ENCODE measurements at places on chromosomes 2 and 18. TPM values are rescaled to one million over a fixed set of nuclear protein-coding genes. Genes with fewer than 3 reads are reported as not detected.

EML6 gene
- total RNA-seq, result 2.2 TPM

TUBA3E gene
- not detected for total RNA-seq

ERMN gene
- total RNA-seq, result under 0.01 TPM

IL1R1 gene
- total RNA-seq, result 26.6 TPM

PKDCC gene
- total RNA-seq, result 30.4 TPM

C2orf49 gene
- 13.5 TPM for total RNA-seq

ITSN2 gene
- 23.2 TPM for total RNA-seq

WDR54 gene
- 45.7 TPM for total RNA-seq

KANSL1L gene
- 22.3 TPM for total RNA-seq

PROC gene
- 0.14 TPM for total RNA-seq

UGT1A8 gene
- total RNA-seq, result not detected

KLHL30 gene
- total RNA-seq, result 1.1 TPM

RGPD8 gene
- total RNA-seq, result 5.7 TPM

ANKRD36B gene
- 32.9 TPM for total RNA-seq

TFCP2L1 gene
- under 0.01 TPM for total RNA-seq

ACMSD gene
- not detected for total RNA-seq

NHEJ1 gene
- total RNA-seq, result 18.9 TPM

CD226 gene
- total RNA-seq, result 1.1 TPM

OR6B2 gene
- total RNA-seq, result not detected

C1QL2 gene
- not detected for total RNA-seq

CAPN10 gene
- total RNA-seq, result 29.1 TPM

HOXD4 gene
- 1.4 TPM for total RNA-seq

TMEM182 gene
- 1.3 TPM for total RNA-seq

UGT1A3 gene
- total RNA-seq, result not detected

SKOR2 gene
- total RNA-seq, result not detected

UBXN4 gene
- 71.3 TPM for total RNA-seq

KYNU gene
- 4.6 TPM for total RNA-seq

CCDC102B gene
- total RNA-seq, result 5.0 TPM

LHCGR gene
- total RNA-seq, result not detected

CYS1 gene
- 0.14 TPM for total RNA-seq

ZNF532 gene
- 55.6 TPM for total RNA-seq

HAUS1 gene
- 34.2 TPM for total RNA-seq
